ENCODE measurements at places on chromosomes 2 and 18.

GRCh38 chr2:24806661-24807036 lies 13.4 kb downstream of the CENPO start:
- DNase-seq, result no peak

GRCh38 chr2:15860760-15861159 lies 79.6 kb upstream of the MYCN start:
- no peak for DNase-seq

GRCh38 chr2:177602611-177603164 lies 210.1 kb downstream of the AGPS start:
- DNase-seq, result no peak

GRCh38 chr18:32507093-32507492 lies 36.4 kb upstream of the GAREM1 start:
- no peak for DNase-seq

DNA sequence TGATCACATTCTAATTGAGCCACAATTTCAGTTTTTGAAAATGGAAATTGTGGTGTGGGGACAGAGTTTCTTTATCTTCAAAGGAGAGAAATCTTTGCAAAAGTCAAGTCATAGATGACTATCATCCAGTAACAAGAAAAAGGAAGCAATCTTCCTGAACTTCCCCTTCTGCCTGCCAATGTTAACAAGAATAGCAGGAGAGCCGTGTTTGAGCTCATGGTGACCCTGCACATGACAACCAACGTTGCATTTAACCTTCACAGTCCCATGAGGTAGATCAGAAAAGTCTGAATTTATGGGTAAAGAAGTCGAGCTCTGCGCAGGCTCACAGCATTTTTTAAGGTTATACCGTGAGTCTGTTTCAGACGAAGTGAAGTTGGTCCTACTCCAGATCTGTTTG lies 454.9 kb downstream of the LPIN1 start:
- DNase-seq, result no peak
